ELR (cell line): ENCODE measurements at places on chromosomes 4 and X.
A peak's percentile ranks its signal among the peaks of the same experiment; 100 is the strongest.

DNA sequence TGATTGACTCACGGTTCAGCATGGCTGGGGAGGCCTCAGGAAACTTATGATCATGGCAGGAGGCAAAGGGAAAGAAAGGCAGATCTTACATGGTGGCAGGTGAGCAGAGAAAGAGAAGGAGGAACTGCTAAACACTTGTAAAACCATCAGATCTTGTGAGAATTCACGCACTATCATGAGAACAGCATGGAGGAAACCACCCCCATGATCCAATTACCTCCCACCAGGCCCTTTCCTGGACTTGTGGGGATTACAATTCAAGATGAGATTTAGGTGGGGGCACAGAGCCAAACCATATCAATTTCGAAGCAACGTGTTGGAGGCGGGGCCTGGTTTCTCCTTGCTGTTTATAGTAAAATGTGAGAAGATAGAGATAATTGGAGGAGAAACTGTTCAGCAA is 167.4 kb downstream of the GABRB1 start:
- no peak for DNase-seq

DNA sequence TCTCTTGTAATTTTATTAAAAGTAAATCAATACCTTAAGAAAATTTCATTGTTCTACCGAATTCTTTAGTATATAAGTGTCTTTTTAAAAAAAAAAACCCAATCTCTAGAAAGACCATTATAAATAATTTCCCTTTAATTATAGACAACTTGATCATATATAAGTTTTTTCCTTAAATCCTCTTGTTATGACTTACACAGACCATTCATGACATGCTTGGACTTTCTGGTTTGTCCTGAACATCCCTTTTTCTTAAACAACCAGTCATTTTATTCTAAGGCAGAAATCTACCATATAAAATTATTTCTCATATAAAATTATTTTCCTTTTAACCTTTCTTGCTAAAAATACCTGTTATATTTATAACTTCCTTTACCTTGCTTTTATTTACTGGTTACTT is 15.4 kb upstream of the FHDC1 start:
- no peak for DNase-seq

GRCh38 chrX:119853444-119853843 is 681 bp upstream of the UPF3B start:
- DNase-seq, result peak; percentile 29

GRCh38 chr4:76783836-76784235 is 114.1 kb downstream of the SOWAHB start:
- no peak for DNase-seq

- DNase-seq, result peak; percentile 75
These were observed at the start of gene IRAK1 for GRCh38 chrX:154019633-154020528. IRAK1 (minus strand) TSS chrX:154019902; CDS start chrX:154019812, 90 bp downstream.

- no peak for DNase-seq
These were observed 47.7 kb downstream of the RWDD4 start for GRCh38 chr4:183611210-183611830.

DNA sequence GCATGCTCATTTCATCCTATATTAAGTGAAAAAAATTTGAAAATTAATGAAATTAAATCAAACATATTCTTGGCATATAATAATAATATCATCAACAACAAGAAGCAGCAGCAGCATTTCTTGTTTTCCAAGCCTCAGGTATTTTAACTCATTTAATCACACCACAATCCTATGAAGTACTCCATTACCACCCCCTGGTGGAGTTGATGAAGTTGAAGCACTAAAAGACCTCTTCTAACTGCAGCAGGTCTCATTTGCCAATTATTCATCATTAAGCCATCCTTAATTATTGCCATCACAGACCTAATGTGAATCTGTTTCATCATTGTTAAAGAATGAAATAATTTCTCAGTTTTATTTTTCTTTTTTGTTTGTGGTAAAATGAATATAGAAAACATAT is 801.4 kb upstream of the GRID2 start:
- DNase-seq, result no peak

DNA sequence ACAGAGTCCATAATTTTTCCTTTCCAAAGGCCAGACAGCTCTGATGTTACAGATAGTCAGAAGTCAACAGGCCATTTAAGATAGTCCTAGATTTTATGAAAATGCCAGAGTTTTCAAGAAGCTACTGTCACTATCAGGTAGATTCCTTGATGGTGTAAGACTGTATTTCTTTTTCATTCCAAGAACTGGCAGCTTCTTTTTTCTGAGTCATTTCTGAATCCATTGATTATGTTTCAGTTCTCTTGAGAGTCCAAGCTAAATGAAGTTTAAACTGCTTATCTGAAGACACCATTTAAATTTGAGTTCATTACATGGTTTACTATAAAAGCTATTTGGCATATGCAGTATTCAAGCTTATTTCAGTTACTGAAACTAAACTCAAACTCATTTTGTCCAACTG is 44.6 kb downstream of the RASSF6 start:
- DNase-seq, result no peak

DNA sequence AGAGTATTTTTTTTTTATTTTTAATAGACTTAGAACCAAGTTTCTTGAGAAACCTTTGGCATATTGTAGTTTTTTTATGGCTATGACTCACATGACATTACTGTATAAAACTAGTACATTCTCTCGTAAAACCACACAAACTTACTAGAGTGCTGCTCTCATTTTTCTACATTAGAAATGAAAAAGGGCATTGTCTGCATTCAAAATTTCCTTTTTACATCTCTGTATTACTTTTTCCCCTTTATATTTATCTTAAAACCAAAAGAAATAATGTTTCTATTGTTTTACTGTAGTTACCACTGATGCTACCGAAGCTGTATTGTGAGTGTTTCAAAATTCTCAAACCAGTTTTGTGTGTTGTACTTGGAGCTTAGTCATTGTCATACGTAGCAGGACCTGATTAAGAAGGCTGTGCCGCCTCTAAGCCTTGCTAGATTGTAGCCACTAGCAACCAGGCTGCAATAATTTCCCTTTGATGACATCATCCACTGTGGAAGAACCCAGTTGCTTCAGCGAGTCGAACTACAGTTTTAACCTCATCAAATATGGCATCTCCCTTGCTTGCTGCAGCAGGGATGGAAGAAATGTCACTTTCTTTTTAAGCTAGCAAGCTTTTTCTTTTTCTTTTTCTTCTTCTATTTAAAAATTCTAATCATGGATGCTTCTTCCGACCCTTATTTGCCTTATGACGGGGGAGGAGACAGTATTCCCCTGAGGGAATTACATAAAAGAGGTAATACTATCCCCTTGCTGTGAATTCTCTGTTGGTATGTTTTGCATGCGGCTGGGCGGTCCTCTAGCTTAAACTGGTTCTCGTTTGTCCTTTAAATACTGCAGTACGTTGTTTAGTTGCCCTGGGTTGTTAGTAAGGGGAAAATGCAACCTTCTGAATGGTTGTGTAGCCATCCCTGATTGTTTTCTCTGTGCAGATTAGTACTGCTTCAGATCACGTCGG is 39.6 kb downstream of the CLCN3 start:
- DNase-seq, result peak; percentile 99

DNA sequence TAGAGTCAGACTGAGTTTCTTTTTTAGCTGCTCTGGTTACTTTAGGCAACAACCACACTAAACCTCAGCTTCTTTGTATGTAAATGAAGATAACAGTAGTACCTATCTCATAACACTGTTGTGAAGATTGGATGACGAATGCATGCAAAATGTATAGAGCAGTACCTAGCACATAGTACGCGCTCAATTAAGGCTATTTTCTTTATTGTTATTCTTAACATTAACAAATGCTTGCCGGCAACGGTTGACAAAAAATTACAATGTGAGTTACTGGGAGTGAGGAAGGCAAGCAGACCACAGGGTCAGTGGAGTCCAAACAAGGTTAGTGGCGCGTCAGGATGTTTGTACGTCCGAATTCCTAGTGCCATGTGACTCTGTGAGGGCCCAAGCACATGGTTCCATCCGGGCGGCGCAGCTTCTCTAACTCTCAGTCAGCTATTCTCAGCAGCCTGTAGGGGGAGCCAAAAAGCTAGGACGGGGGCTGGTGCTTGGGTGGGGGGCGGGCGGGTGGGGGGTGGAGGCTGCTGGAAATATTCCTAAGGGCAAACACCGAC is 821 bp upstream of the NALF2 start:
- DNase-seq, result no peak

GRCh38 chr4:183906739-183907651 is 1.9 kb downstream of the STOX2 start:
- DNase-seq, result no peak

DNA sequence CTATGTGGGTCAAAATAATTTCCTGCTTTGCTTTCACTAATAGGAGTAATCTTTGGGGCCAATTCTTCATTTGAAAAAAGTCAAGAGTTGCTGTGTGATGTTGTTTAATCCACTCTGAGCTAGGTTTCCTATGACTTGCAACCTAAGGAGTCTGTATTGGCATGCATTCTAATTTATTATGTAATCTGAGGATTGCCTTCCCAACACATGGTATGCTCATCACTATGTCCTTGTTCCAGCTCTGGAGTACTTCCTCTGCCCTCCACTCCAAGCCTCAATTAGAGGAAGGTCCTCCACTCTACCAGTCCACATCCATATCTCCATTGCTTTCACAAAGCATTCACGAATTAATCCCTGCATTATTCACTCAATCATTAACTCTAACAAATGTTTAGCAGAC is 56.1 kb downstream of the PPP3CA start:
- no peak for DNase-seq
